ENCODE measurements at places on chromosomes 2 and 18.
A peak's percentile ranks its signal among the peaks of the same experiment; 100 is the strongest.

GRCh38 chr2:177252808-177253531, 11.6 kb downstream of the NFE2L2 start:
- no peak for ATAC-seq

DNA sequence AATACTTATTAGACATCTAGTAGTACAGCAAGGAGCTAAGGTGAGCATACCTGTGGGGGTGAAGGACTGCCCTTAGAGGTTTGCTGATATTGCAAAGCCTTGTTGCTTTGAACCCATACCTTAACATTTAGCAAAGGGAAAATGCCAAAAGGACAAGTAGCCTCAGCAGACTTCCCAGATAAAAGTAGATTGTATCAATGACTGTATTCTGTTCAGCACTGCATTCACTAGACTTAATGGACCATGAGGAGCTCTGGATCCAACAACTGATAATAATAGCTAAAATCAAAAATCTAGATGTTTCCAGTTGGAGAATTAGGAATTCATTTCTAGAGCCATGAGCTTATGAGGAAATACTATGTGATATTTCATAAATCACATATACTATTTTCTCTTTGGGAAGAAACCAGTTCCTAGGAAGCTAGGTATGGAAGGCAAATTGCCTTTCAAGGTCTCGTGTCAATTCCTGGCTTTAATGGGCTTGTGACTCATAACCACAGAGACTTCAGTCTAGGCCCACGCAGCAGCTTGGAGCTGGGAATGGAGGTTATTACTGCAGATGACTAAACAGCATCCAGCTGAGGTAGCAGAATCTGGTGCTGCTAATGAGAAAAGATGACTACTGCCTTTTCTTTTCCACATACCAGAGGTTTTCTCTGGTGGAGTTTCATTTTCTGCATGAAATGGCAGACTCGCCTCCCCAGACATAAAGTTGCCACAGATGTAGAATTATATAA, 191.2 kb upstream of the NABP1 start:
- peak; percentile 63 for ATAC-seq

- ATAC-seq: no peak
Measured at GRCh38 chr2:43058726-43059110, 167.7 kb downstream of the ZFP36L2 start.

DNA sequence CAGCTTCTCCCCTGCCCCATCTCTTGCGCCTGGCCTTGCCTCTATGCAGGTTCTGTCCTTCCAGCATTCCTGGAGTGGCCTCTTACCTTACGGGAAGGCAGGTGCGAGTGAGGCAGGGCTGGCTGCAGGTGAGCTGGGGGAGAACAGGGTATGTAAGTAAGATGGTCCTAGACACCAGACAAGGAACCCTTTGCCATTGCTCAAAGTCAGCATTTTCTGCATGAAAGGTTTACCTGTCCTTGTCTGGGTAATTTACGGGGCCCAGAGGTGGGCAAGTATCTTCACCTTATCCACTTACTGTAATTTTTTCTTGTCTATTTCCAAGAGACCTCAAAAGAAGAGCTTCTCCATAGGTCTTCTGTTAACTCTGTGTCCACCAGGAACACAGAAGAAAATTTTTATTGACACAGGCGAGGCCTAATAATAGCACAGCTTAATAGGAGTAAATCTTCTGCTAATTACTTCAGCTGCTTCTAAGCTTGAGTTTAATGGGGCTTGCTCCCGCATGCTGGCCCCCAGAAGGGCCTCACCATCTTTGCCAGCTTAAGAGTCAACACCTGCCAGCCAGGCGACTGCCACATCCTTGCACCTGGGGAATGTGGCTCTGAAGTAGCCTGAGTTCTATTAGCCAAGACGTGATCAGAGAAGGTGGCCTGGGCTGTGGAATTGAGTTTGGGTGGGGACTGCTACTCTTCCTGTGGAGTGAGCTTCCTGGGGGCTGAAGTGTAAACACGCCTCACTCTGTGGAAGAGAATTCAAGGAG, 27.1 kb downstream of the PCARE start:
- ATAC-seq: no peak

- no peak for ATAC-seq
Measured at GRCh38 chr2:42164971-42165370, 4.2 kb upstream of the EML4 start.

DNA sequence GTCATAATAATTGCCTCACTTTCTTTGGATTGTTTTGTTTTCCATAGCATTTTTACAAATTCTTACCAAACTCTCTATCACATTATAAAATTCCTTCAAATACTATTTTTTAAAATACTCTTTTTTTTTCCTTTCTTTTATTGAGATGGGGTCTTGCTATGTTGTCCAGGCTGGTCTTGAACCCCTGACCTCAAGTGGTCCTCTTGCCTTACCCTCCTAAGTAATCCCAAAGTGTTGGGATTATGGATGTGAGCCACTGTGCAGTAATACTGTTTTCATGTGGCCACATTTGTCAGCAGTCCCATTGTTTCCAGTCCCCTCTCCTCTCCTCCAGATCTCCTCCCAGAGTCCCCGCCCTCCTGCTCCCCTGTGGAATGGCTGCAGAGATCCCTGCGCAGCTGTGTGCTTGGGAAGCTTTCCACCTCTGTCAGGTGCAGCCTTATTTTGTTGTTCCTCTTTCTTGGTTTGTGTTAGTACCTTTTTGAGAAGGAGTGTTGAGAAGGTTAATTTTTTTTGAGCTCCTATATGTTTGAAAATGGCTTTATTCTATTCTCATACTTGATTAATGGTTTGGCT, 227.3 kb downstream of the LOXHD1 start:
- ATAC-seq: no peak

DNA sequence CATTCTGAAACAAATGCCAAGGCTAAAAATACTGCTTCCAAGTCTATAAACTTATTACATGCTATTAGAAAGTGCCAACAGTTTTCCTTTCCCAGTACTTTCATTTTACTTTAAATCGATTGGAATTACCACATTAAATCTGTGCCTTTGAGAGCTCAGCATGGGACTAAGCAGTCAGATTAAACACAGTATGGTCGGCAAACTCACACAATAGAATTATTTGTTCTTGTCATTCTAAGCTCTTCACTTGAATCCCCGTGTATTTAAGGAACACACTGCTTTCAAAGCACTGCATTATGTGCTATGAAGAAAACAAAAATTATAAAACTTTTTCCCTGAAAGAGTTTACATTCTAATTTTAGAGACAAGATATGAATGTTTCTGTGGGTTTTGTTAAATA, 444.4 kb upstream of the SLC39A10 start:
- ATAC-seq: no peak

DNA sequence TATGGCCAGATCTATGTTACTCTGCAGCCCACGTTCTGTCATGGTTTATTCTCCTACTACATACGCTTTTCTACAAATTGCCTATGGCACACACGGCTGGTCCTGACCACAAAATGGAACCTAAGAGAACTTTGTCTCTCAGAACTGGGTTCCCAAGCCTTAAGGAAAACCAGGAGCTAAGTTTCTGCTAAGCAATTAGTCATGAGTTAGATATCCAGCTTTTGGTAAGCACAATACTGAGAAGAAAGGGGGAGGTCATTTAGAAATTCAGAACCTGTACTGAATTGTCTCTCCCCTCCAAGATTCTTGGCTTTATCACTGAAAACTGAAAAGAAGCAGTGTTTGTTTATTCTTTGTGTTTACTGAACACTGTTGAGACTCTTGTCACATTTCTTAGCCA, 283.5 kb upstream of the TANK start:
- no peak for ATAC-seq

DNA sequence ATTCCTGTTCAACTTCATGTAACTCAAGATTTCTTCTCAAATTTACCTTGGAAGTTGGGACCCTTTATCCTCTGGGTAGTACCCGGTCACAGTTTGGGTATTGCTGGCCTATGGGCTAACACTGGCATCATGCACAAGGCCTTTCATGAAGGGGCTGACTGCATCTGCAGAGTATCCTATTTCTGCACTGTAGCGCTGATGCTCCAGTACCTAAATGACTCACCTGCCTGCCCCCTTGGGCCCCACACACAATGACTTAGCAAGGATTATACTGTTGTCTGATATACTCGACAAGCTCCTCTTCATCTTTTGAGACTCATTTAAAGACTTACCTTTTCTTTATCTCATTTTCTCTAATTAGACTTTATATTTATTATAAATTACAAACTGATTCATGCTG, 39.9 kb downstream of the DNAH6 start:
- no peak for ATAC-seq

DNA sequence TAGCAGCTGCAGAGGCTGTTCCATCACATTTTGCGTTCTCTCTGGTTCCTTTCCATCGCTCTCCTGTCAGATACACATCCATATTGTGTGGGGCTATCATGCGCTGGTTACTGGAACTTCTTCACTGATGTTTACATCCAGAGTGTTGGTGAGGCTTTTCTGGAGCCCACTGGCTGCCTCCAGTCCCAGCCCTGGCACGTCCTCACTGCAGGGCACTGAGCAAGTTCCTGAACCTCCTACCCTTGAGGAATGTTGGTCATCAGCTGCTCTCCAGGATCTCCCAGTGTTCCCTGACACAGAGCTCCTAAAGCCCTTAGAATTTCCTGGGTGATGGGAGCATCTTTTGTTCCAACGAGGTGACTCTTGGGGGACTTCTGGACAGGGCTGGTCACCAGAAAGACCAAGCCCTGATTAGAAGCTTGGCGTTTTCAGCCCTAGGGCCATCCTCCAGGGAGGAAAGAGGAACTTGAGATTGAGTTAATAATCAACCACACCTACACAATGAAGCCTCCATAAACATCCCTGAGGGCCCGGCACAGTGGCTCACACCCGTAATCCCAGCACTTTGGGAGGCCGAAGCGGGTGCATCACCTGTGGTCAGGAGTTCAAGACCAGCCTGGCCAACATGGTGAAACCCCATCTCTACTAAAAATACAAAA, 81.3 kb downstream of the TFCP2L1 start:
- no peak for ATAC-seq

Measured in motor neuron (in vitro differentiated cells).